Left ventricle myocardium superior (tissue), 1 donor: ENCODE measurements at places on chromosomes 5 and 9. TPM values are rescaled to one million over a fixed set of nuclear protein-coding genes. Genes with fewer than 3 reads are reported as not detected.
A peak's percentile ranks its signal among the peaks of the same experiment; 100 is the strongest.

GRCh38 chr9:121728916-121729315, 77.5 kb downstream of the DAB2IP start:
- DNase-seq = no peak

DNA sequence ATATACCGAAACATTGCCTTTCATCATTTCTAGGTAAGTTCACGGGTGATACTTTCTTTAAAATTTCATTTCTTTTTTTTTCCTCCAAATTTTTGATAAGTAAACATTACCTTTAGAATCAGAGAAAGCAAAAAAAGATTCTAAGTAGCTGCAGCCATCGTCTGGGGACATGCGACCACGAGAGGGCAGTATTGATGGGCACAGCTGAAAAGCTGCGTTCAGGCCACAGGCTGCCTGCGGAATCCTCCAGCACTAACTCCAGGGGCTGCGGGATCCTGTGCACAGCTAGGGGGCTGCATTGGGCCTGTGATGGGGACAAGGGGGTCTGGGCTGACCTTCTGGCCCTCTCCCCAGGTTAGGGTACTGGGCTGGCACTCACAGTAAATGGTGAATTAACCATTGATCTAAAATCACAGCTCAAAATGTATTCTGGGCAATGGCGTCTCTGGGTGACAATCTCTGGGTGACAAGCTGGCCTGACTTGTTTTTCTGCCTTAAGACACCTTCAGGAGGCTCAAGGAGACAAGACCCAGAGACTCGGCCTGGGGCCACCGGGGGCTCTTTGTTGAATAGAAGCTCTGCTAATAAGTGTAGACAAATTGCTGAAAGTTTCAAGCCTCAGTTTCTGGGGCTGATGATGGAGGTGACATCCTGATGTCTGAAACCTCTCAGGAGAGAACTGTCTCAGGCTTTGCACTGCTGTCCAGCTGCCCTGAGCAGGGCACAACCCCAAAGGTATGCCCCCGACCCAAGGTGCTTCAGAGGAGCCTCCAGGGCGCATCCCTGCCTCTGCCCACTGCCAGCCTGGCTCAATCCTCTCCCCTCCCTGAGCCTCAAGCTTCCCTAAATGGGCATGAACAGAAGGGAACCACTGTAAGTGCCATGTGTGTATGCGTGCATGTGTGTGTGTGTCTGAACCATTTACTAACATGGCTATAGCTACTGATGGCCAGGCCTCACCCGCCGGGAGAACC, 44.3 kb upstream of the SARDH start:
- DNase-seq = peak; percentile 77

DNA sequence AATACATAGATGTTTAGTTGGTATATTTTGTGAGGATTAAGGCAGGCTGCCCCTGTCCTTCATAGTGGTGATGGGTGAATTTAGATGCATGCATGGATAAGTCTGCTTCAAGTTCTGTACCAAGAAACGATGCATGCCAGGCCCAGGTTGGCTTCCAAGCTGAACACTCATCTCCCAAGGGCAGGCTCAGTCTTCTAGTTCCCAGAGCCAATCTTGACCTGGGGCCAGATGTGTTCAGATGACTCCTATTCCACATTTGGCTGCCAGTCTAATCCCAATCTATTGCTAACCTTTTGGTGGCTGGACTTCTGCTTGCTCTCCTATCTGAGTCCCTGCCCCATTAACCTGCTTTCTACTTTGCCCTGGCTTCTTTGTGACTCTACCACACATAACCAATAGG, 18.5 kb upstream of the SNAPC3 start:
- DNase-seq = no peak

- DNase-seq = no peak
Measured at GRCh38 chr5:167008705-167009104, 1282.7 kb upstream of the WWC1 start.

DNA sequence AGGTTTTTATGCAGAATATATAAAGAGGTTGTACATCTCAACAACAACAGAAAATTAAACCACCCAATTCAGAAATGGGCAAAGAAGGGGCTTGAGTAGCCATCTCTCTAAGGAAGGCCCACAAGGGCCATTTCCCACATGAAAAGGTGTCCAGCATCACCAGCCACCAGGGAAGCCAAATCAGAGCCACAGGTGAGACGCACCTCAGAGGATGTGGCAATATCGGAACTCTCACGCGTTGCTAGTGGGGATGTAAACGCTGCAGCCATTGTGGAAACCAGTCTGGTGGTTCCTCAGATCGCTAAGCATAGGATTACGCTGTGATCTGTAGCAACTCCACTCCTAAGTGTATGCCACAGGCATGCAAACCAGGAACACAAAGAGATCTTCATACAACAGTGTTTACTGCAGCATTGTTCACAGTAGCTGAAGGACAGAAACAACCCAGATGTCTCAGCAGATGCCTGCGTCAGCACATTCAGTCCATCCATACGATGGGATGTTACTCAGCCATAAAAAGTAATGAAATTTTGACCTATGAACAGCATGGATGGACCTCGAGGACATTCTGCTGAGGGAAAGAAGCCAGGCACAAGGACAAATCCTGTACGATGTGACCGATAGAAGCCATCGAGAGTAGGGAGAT, 84.3 kb upstream of the CACNA1B start:
- no peak for DNase-seq

DNA sequence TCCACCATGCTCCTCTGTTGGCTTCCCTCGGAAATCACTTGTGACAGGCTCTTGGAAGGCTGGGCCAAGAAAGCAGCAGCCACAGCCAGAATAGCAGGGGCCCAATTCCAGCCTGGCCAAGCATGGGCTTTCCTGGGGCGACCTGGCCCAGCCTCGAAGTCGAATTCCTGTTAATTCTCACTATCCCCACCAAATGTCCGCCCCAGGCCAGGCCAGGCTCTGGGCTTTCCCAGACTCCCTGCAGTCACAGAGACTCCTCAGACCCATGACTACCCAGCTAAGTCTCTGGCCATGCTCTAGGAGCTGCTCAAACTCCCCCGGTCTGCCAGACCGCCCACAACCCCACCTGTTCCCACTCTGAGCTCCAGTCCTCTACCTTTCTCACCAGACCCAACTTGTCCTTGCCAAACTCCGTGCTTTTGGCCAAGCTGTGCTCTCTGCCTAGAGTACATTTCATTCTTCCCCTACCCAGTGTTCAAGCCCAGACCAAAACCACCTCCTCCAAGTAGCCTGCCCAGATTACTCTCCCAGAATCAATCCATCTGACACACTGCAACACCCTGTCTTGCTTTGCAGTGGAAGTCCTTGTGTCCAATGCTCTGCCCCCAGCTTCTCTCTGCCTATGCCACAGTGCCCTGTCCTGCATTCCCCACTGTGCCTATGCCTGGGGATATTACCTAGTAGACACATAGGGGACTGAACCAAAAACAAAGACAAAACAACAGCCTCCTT, 26.2 kb downstream of the SHB start:
- DNase-seq = no peak

GRCh38 chr5:89396278-89396954, 513.4 kb upstream of the MEF2C start:
- no peak for DNase-seq

DNA sequence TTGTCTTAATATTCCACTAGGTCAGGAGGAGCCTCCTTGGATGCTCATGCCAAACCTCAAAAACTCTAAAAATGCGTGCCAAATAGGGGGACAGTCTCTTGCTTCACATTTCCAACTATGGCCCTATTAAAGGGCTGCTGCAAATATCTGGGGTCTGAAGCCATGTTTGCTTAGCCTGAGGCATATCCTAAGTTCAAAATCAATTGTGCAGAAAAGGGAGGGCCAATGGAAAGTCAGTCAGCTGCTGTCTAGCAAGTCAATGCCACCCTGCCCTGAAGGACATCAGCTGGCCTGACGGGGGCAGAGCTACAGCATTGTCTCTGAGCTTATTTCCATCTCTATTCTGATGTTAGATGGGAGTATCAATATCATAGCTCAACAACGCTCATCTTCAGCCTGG, 93.6 kb downstream of the SH3TC2 start:
- DNase-seq = no peak

DNA sequence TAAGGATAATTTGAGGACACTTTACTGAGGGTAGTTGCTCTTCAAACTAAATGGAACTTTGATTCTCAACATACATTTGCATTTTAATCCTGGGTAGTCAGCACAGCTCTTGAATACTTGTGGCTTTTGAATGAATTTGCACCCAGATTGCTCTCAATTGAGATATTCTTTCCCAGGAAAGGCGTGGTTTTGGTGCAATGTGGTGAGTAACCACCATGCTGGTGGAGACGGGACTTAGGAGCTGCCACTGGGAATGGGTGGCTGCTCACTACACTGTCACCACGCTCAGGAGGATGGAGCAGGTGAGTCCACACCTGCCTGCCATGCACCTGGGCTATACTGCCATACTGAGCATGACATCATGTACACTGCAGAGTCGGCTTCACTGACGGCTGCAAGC, 99.2 kb downstream of the IRX1 start:
- no peak for DNase-seq

The RNF208 gene
- total RNA-seq = 29.7 TPM

The NR2F1-AS1 gene
- 0.57 TPM for total RNA-seq

The CER1 gene
- total RNA-seq = not detected

The WNK2 gene
- 250 TPM for total RNA-seq

The BTNL3 gene
- not detected for total RNA-seq

The C9 gene
- not detected for total RNA-seq
